DND-41 (cell line): ENCODE measurements at places on chromosomes 11 and 22.

GRCh38 chr11:131841028-131841427, 470.6 kb downstream of the NTM start:
- DNase-seq: no peak
- H3K36me3 ChIP-seq: no peaks in the 10 kb centered on the region
- H3K27me3 ChIP-seq: peaks cover 10% of the 10 kb centered on the region
- H3K27ac ChIP-seq: no peak overlapping the region

DNA sequence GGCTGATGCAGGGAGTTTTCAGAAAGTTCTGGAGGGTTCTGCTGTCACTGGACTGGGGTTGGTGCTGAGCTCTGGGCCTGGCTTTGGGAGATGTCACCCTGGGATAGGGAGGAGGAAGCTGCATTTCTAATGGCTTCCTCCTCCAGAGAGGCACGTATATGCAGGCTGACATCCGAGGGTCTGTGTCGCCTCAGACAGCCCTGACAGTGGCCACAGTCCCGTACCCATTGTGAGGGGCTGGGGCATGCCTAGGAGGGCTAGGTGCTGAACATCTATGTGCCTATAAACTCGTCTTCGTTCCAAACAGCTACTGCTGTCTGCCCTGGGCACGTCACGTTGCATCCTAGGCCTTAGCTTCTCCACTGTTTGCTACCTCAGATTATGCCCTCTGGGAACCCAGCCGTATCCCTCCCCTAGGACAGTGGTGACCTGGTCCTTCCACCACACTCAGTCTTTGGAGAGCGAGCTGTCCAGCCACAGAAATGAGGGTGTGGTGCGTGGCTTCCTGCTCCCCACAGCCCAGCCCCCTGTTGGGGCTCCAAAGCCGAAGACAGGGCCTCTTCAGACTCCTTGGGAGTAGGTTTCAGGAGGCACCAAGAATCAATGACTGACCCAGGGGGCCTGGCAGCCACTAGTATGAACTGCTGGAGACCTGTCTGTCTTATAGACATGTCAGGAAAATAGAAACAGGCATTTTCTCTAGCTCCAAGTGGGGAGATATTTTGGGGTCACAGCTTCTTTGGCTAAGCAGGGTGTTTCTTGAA, 26.4 kb downstream of the ADAMTS15 start:
- H3K27ac ChIP-seq: no peak overlapping the region
- no peak overlapping the region for H3K4me3 ChIP-seq
- H3K36me3 ChIP-seq: no peaks in the 10 kb centered on the region
- H3K27me3 ChIP-seq: peaks cover 5% of the 10 kb centered on the region

- no peak for DNase-seq
- H3K4me3 ChIP-seq: no peak overlapping the region
- H3K27ac ChIP-seq: no peak overlapping the region
- no peaks in the 10 kb centered on the region for H3K27me3 ChIP-seq
- H3K36me3 ChIP-seq: no peaks in the 10 kb centered on the region
These were observed 67.7 kb downstream of the APOL5 start for GRCh38 chr22:35785181-35785923.

DNA sequence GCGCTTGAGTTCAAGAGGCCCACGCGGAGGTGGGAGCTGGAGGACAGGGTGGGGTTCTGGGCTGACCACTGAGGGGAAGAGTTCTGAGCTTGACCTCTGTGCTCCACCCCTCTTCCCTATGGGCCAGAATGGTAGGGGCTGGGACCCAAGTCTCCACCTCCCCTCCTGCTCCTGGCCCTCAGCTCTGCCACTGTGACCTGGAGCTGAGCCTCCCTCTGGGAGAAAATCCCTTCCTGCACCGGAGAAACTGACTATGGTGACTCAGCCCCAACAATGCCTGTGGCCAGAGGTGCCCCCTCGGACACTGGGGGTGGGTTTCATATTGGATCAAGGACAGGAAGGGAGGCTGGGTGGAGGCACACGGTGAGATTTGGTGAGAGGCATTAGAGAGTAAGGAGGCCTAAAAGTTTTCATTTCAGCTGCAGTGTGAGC, 23.0 kb downstream of the RELT start:
- no peak for DNase-seq
- H3K4me1 ChIP-seq: no peaks in the 10 kb centered on the region

DNA sequence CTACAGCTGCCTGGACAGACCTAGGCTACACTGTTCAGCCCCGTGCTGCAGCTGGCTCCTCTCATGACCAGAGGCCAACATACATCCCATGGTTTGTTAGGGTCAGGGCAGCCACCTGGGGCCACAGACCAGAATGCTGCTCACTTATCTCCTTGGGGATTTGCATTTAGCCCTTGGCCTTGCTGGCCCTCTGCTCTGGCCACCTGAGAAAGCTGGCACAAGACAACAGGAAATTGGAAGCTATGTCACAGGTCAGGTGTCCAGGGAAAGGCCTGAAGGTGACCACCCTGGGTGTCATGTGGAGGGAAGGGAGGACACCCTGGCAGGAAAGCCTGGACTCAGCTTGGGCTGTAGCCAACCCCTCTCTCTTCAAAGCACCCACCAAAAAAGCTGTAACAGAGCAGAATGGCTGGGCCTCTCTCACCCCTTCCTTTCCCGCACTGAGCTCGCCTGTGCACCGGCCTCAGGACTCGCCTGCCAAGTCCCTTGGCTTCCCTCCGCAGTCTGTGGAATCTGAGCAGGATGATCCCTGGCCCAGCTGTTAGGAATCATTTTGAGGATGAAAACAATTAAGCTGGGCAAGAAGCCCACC, 86.3 kb downstream of the SNX19 start:
- H3K4me3 ChIP-seq: no peak overlapping the region
- H3K27ac ChIP-seq: no peak overlapping the region
- no peaks in the 10 kb centered on the region for H3K36me3 ChIP-seq
- H3K27me3 ChIP-seq: peaks cover 10% of the 10 kb centered on the region
- no peaks in the 10 kb centered on the region for H3K4me1 ChIP-seq
- DNase-seq: no peak

DNA sequence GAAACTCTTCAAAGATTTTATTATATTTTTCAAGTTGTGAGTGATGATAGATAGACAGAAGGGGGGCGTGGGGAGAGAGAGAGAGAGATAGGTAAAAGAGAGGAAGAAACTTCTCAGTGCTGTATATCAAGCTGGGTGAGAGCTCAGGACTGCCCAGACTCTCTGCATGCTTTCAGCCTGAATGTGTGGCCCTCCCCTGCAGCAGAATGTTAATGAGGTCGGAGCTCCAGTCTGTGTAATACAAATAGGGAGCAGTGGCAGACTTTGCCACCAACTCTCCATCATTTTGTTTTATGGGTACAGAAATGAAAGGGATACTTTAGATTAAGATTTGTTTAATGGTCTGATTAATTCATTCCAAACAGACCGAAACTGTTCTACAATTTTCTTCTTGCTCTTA, 752.8 kb downstream of the OPCML start:
- no peak for DNase-seq
- no peaks in the 10 kb centered on the region for H3K36me3 ChIP-seq
- H3K4me1 ChIP-seq: peaks cover 11% of the 10 kb centered on the region
- H3K4me3 ChIP-seq: no peak overlapping the region
- no peak overlapping the region for H3K27ac ChIP-seq
- no peaks in the 10 kb centered on the region for H3K27me3 ChIP-seq

- DNase-seq: peak; percentile 35
- H3K4me1 ChIP-seq: 0 out of 2 replicates have a peak, but pooled peaks cover 2% of the 10 kb centered on the region
- no peak overlapping the region for H3K27ac ChIP-seq
- no peak overlapping the region for H3K4me3 ChIP-seq
- no peaks in the 10 kb centered on the region for H3K36me3 ChIP-seq
These were observed 40.5 kb downstream of the GGTLC2 start for GRCh38 chr22:22684580-22685561.

DNA sequence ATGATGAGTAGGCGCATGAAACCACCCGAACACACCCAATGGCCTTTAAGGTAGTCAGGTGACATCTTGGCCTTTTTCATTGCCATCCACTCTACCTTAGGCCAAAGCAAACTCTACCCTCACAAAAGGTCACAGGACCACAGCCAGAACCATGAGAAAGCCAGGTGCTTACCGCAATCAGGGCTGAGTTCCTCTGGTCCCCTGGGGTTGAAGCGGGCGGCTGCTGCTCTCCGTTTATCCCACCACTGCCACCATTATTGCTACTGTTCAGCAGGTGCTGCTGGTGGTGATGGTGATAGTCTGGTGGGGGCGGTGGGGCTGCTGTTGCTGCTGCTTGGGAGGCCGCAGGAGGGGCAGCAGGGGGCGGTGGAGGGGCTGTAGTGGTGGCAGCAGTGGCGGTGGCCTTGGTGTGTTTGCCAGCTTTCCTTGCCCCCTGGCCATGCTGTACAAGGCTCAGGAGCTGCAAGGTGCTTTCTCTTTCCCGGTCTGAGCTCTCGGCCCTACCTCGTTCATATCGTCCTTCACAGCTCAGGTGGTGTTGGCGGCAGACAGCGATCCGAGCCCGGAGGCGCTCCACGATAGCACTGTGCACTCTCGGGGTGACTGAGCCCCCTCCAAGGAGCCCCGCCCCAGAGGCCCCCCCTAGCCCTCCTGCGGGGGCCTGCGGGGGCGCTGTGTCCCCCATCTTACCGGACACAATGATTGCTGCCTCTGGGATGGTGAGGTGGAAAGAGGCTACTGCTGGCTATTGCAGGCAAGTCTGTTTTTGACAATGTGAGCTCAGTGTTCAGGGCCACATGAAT, 1.6 kb downstream of the MAML2 start:
- H3K4me1 ChIP-seq: peaks cover 62% of the 10 kb centered on the region
- peak; percentile 35 for DNase-seq
- H3K4me3 ChIP-seq: peak overlapping the region; percentile 69
- no peaks in the 10 kb centered on the region for H3K36me3 ChIP-seq

- H3K4me1 ChIP-seq: peaks cover 7% of the 10 kb centered on the region
- DNase-seq: no peak
- no peak overlapping the region for H3K4me3 ChIP-seq
- H3K36me3 ChIP-seq: no peaks in the 10 kb centered on the region
- H3K27me3 ChIP-seq: peaks cover 17% of the 10 kb centered on the region
These were observed 7.2 kb downstream of the AHNAK start for GRCh38 chr11:62539238-62539925.

GRCh38 chr11:73393011-73393380, 16.8 kb downstream of the RELT start:
- H3K27ac ChIP-seq: no peak overlapping the region
- peaks cover 78% of the 10 kb centered on the region for H3K36me3 ChIP-seq
- no peak for DNase-seq
- H3K4me3 ChIP-seq: no peak overlapping the region
- H3K27me3 ChIP-seq: no peaks in the 10 kb centered on the region
- H3K4me1 ChIP-seq: no peaks in the 10 kb centered on the region

- no peak overlapping the region for H3K27ac ChIP-seq
- H3K4me1 ChIP-seq: peaks cover 3% of the 10 kb centered on the region; the same call in 1 of the 2 replicates
- DNase-seq: peak; percentile 67
- peaks cover 23% of the 10 kb centered on the region for H3K27me3 ChIP-seq
- H3K4me3 ChIP-seq: no peak overlapping the region
- no peaks in the 10 kb centered on the region for H3K36me3 ChIP-seq
These were observed 868 bp downstream of the TSPAN18 start for GRCh38 chr11:44727373-44728287.

- no peaks in the 10 kb centered on the region for H3K27me3 ChIP-seq
- no peak for DNase-seq
- H3K4me3 ChIP-seq: no peak overlapping the region
- H3K27ac ChIP-seq: no peak overlapping the region
These were observed 30.3 kb upstream of the WNT7B start for GRCh38 chr22:46007003-46007847.

- no peak overlapping the region for H3K4me3 ChIP-seq
- no peak for DNase-seq
- H3K4me1 ChIP-seq: peaks cover 60% of the 10 kb centered on the region
These were observed 40.0 kb downstream of the AMBRA1 start for GRCh38 chr11:46553814-46554212.

GRCh38 chr11:126465573-126466188, 110.2 kb downstream of the ST3GAL4 start:
- H3K4me3 ChIP-seq: no peak overlapping the region
- H3K27me3 ChIP-seq: peaks cover 5% of the 10 kb centered on the region
- H3K36me3 ChIP-seq: no peaks in the 10 kb centered on the region
- no peaks in the 10 kb centered on the region for H3K4me1 ChIP-seq

DNA sequence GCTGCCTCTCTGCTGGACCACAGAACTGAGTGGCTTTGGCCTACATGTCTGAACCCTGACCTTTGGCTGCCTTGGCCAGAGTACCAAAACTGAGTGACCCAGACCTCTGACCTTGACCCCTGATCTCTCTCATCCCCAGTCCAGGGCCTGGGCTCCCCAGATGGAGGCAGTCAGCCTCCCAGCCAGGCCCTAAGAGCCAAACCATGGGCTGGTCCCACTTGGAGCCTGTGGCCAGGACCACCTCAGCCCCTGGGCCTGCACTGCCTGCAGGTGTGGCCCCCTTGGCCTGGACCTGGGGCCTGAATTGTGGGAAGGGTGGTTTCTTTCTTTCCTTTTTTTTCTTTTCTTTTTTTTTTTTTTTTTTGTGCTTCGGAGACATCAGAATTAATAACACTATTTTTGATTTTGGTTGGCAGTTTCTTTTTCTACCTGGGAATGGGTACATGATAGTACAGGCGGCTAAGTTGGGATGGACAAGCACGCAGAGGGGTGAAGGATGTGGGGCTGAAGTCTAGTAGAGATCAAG, 806 bp upstream of the SIPA1 start:
- peaks cover 43% of the 10 kb centered on the region for H3K4me1 ChIP-seq
- H3K27me3 ChIP-seq: no peaks in the 10 kb centered on the region
- H3K4me3 ChIP-seq: no peak overlapping the region
- DNase-seq: no peak

DNA sequence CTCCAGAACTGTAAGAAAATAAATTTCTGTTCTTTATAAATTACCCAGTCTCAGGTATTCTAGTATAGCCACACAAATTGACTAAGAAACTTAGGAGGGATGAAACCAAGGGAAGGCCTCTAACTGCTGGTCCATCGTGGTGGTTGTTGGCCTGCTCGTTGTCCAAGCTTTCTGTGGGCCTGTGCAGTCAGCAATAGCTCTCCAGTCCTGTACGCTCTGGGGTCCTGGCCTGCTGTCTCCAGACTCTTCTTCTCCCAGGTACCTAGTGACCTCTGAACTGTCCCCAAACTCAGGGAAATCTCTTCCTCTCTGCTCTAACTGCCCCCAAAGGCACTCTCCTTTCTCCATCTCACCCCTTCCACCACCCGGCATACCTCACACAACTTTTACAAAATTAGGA, 5.7 kb upstream of the VSIG10L2 start:
- peaks cover 8% of the 10 kb centered on the region for H3K4me1 ChIP-seq
- H3K36me3 ChIP-seq: no peaks in the 10 kb centered on the region
- no peak for DNase-seq
- no peak overlapping the region for H3K4me3 ChIP-seq
- H3K27ac ChIP-seq: no peak overlapping the region

GRCh38 chr11:27696115-27696514, 4.1 kb downstream of the BDNF start:
- H3K27me3 ChIP-seq: peaks cover 3% of the 10 kb centered on the region
- no peak for DNase-seq
- no peaks in the 10 kb centered on the region for H3K36me3 ChIP-seq
- H3K27ac ChIP-seq: no peak overlapping the region
- no peaks in the 10 kb centered on the region for H3K4me1 ChIP-seq

GRCh38 chr11:118961591-118961990, 5.5 kb downstream of the UPK2 start:
- no peaks in the 10 kb centered on the region for H3K4me1 ChIP-seq
- H3K4me3 ChIP-seq: no peak overlapping the region
- no peaks in the 10 kb centered on the region for H3K27me3 ChIP-seq
- H3K27ac ChIP-seq: no peak overlapping the region
- no peak for DNase-seq
